ENCODE measurements at places on chromosomes 7 and 10. TPM values are rescaled to one million over a fixed set of nuclear protein-coding genes. Genes with fewer than 3 reads are reported as not detected.

- DNase-seq = no peak
Observed at GRCh38 chr10:76125900-76126299, 694.5 kb downstream of the LRMDA start.

Gene C10orf53
- not detected for polyA plus RNA-seq

- DNase-seq = no peak
Observed at GRCh38 chr7:87599336-87599735, 1.3 kb downstream of the ABCB1 start.

DNA sequence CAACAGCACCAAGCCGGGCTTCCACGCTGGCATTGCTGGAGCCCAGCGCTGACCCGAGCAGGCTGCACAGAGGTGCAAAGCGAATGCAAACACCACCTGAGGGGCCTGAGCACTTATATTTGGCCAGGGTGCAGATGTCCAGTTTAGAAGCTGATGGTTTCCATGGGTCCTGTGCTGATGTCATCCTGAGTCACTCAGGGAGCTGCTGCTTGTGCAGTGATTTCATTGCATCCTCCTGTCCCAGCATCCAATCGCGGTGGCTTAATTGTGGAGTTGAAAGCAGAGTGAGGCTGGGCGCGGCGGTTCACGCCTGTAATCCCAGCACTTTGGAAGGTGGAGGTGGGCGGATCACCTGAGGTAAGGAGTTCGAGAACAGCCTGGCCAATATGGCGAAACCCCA lies 410.2 kb upstream of the KLF6 start:
- no peak for DNase-seq

Gene CALY
- polyA plus RNA-seq = not detected

- no peak for DNase-seq
Observed at GRCh38 chr7:49497471-49497870, 276.0 kb upstream of the VWC2 start.

GRCh38 chr10:9302140-9302746 lies 1247.8 kb downstream of the GATA3 start:
- DNase-seq = no peak

DNA sequence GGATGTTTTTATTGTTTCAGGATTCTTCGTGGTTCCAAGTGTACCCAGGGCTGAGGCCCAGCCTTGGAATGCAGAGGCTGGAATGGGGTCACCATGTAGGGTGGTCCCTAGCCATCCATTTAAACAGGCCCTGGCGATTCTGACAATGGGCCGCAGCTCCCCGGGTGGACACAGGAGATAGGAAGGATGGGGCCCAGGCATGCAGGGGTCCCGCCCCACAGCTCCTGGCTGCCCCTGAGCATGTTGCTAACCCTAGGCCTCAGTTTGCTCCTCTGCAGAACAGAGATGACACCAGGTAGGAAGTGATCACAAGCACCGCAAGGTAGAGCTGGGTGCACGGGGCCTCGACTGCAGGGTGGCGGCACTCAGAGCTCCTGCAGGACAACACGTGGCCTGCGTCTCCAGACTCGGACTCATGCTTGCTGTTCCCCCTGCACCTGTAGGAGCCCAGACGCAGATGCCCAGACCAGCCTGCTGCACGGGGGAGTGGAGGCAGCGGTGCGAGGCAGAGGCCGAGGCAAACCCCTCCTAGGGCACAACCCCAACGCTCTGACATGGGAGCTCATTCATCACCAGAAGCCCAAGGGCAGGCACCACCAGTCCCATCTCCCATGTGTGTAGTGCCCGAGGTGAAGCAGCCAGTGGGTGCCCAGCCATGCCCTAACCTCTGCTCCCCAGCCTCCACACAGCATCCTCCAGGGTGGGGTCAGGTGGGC lies 25.5 kb downstream of the VIPR2 start:
- no peak for DNase-seq

GRCh38 chr7:76191783-76192240 lies 9.9 kb upstream of the SRRM3 start:
- no peak for DNase-seq

- no peak for DNase-seq
Observed at GRCh38 chr10:12661671-12662070, 312.3 kb downstream of the CAMK1D start.
